Karpas-422 (cell line): ENCODE measurements at places on chromosomes 6 and 20.

GRCh38 chr6:28211840-28212509 lies 13.1 kb upstream of the ZSCAN9 start:
- peak; percentile 61 for DNase-seq

DNA sequence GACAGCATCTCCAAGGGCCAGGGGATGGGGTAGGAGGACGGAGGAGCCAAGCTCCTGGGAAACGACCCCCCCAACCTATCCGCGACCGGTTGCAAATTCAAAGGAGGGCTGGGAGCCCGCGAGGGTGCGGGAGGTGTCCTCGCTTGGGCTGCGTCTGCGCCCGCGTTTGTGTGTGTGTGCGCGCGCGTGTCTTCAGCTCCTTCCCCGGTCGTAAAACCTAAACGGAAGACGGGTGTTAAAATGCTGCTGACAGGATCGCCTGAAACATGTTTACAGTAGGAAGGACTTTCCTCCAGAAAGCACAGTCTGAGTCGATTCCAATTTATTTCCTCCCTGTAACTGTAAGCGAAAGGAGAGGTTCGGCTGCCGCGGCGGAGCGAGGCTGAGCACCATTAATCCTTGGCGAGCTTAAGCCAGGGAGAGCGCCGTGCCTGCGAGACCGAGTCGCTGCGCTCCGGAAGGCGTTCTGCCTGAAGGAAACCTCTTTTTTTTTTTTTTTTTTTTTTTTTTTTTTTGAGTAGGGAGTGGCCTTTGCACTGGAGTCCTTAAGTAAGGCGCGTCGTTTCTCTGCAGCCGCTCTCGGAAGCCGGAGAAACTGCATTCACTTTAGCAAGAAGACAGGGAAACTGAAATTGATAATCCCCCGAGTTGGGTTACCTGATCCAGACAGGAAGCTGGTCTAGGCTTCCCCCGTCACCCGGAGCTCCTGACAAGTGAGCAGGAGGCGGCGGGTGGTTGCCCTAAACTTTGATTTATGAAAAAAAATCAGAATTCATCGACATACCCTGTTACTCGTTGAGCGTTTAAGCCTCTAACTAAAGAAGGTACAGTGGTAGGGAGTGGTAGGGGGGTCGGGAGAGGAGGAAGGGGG lies 4.8 kb upstream of the SOX4 start:
- peak; percentile 95 for DNase-seq

DNA sequence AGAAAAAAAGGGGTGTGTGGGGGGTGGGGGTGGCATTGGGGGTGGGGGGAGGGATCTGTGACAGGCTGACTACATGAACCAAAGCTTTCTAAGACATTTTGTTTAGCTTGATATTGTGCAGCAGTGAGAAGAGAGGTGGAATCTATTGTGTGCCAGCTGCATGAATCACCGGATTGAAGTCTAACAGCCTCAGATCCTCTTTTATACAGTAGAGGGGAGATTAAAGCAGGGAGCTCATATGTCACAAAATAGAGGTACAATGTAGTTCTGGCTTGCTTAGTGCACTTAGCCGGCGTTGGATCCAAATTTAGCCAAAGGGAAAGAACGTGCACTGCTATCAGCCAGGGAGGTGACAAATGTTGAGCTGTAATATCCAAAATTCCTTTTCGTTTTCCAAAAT lies 404.2 kb upstream of the CITED2 start:
- DNase-seq: no peak

DNA sequence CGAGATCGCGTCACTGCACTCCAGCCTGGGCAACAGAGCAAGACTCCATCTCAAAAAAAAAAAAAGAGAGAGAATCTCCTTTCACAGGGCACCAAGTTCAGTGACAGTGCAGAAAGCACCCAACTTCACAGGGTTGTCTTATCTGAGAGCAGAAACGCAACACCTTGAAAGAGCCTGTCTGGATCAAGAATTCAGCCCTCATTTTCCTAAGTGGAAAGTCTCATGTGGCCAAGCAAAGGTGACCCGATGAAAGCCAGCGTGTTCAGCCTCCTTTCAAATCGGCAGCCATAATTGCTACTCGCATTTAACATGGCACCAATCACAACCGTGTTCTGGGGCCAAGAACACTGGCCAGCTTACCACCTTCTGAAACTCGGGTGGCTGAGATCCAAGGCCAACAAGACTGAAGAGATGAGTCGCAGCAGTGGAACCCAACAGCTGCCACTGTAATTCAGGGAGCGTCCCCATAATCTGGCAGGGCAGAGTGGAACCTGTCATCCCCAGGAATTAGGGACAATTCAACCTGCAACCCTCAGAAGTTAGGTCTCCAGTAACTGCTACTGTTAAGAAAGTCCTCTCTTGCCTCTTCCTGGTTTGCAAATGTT lies 536.7 kb upstream of the JARID2 start:
- no peak for DNase-seq

DNA sequence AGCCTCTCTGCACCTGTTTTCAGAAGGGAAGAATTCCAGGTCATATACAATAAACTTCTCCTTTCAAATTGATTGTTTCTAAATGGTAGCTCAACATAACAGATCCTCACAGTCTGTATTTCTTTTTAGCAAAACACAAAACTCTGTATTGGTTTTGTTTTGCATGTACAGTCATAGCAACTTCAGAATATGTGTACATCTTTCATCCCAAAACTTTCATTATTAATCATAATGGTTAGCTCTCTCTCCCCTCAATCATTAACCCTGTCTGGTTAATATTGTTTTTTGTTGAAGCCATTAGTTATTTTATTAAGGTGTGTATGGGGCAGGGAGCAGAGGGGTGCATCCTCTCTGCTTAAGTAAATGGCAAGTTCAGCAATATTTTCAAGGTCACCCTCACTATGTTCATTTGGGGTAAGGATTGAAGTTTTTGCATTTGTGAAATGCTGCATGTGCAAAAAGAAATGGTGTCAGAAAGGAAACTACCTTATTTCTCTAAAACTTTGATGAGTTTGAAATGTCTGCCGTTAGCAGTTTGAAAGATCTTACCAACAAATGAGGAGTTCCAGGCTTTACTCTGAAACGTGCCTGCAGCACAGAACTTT lies 136.8 kb upstream of the BTBD3 start:
- no peak for DNase-seq

DNA sequence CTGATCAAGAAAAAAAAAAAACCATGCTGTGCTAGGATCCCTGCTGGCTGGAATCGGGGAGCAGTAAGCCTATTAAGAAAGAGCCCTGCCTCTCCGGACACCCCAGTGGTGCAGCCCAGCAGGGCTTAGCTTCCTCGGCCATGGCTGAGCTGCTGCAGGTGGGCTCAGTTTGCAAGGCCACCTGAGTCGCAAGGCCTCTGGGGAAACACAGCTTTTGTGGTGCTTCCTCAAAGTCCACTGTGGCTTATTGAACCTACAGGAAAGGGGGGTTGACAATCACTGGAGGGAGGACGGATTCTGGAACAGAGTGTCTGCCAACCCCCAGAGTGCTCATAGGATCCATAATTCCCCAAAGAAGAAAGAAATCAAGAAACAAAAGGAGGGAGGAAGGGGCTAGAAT lies 240.8 kb downstream of the SMOC2 start:
- no peak for DNase-seq

GRCh38 chr20:37690626-37691369 lies 3.0 kb upstream of the CTNNBL1 start:
- peak; percentile 72 for DNase-seq

- DNase-seq: no peak
These were observed 343.5 kb downstream of the RNGTT start for GRCh38 chr6:88619951-88620350.

DNA sequence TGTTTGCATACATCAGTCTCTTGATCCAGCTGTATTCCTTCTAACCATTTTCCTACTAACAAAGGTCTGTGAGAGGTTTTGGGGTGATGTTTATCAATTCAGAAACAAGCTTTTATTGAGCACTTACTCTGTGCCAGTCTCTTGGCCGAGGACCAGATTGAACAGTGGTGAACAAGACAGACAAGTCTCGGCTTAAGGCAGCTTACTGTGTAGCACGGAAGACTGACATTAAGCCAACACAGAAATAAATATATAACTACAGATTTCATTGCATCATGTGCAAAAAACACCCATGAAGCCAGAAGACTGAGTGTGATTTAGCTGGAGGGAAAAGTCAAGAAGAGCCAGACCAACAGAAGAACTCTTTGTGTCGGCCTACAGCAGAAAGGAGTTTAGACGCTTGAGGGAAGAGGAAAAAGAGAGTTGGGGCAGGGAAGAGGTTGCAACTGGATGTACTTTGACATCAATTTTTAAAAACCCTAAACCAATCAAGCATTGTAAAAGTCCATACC lies 549.6 kb upstream of the CITED2 start:
- DNase-seq: no peak

DNA sequence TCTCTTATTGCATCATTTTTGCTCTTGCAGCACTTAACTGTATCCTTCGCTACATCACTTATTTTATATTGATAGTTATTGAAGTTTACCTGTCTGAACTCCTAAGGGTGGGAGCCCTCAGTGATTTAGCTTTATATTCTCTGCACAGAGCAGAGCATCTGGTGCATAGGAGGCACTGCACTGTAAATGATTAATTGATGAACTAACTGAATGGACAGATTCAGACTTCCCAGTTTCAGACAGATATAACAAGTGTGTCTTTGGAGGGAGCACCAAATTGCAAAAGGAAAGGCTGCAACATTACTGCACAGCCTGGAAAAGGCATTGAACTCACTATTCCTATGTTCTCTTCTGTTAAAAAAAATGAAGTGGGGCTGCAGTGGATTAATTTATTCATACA lies 160.3 kb downstream of the EDN1 start:
- no peak for DNase-seq

DNA sequence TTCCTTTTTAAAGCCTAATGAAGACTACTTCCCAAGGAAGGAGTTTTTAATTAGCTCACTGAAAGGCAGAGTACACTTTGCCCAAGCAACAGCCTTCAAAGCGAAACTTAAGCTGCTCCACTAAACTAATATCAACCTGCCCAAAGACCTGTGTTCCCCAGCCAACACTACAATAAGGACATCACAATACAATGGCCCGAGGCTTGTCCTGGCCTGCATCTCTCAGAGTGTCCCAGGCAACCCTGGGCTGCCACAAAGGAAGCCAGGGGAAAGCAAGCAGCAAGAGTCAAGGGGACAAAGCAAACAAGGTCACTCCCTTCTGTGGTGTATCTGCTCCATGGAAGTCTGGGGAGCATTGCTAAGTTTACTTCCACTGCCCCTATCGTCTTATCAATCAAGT lies 52.3 kb downstream of the PIGU start:
- DNase-seq: no peak

GRCh38 chr6:35733633-35734032 lies 3.2 kb upstream of the ARMC12 start:
- no peak for DNase-seq

GRCh38 chr6:5383856-5384255 lies 122.5 kb downstream of the FARS2 start:
- no peak for DNase-seq

DNA sequence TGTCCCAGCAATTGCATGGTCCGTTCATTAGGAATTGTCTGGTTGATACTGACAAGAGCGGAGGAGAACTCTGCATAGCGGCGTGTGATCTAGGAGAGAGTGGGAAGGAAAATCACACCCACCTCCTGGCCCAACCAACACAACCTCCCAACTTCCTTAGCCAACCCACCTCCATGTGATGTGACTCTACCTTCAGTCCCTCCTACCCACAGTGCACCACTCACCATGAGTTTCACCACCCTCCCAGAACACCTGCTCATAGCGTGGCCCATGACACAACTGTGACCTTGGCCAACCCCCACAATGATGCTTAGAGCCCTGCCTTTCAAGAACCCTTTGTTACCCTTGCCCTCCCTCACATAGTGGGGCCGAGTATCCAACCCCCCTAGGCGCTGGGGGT lies 7.7 kb downstream of the VPS52 start:
- no peak for DNase-seq

GRCh38 chr20:841568-842546 lies 8.3 kb downstream of the FAM110A start:
- DNase-seq: no peak

- no peak for DNase-seq
These were observed 381.7 kb upstream of the POU3F2 start for GRCh38 chr6:98452685-98453084.

DNA sequence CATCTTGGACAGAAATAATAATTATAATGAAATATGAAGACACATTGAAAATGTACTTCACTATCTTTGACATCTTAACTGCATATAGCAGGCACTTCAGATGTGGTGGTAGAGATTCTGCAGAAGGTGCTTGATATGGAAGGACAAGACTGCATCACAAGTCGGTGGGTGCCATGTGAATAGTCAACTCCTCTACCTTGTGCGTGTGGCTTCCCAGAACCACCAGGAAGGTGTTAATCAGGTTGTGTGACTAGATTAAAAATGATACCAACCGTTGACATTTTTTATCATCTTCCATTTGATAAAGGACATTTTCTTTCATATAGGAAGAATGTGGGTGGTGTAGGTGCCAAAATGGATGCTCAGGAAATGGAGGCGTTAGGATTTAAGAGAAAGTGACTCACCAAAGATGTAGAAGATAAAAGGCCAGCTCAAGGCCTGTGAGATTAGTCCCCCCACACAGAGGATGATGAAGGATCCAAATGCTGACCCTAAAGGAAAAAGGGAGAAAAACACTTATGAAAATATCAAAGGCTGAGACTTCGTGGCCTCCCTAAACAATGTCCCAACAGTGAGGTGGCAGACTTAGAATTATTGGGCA lies 12.3 kb downstream of the SLC17A2 start:
- DNase-seq: no peak

GRCh38 chr20:44803383-44803941 lies 6.9 kb downstream of the RIMS4 start:
- no peak for DNase-seq

DNA sequence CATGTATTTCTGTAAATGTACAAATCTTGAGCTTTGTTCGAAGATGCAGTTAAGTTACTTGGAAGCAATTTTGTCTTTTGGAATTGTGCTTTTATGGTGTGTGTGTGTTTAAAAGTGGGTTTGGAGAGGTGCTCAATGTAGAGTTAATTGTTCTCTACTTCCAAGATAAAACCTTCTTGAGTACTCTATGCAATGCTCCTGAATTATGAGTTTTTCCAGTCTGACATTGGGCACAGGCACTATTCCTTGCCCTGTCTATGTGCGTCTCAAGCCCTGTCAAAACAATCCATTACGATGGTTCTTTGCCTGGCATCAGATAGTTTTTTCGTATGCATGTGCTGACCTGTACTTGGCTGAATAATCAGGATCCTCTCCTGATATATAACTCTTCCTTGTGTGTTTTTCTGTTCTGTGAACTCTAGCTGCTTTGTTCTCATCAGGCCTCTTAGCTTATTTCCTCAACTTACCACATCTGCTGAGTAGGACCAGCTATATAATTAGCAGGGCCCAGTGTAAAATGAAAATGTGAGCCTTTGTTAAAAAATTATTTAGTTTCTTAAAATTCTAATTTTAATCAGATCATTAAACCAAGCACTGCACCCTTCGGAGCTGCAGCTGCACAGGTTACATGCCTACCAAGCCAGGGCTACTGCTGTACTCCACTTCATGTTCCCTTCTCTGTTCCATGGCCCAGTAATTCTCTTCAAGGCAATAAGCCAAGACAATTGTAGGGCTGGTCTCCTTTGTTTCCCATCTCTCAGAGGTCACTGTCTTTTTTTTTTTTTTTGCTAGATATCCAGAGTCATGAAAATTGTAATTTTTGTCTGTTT lies 160.1 kb downstream of the ZFAND3 start:
- DNase-seq: no peak
